ENCODE measurements at places on chromosomes 2 and 18. TPM values are rescaled to one million over a fixed set of nuclear protein-coding genes. Genes with fewer than 3 reads are reported as not detected.
A peak's percentile ranks its signal among the peaks of the same experiment; 100 is the strongest.

KATNAL2 gene
- 1.8 TPM for polyA plus RNA-seq

MERTK gene
- polyA plus RNA-seq, result 9.6 TPM

AMER3 gene
- not detected for polyA plus RNA-seq

B4GALT6 gene
- polyA plus RNA-seq, result 0.87 TPM

CPLX4 gene
- polyA plus RNA-seq, result not detected

MARCHF4 gene
- polyA plus RNA-seq, result not detected

DYSF gene
- 13.8 TPM for polyA plus RNA-seq

PECR gene
- 9.3 TPM for polyA plus RNA-seq

ANKRD23 gene
- not detected for polyA plus RNA-seq

DNA sequence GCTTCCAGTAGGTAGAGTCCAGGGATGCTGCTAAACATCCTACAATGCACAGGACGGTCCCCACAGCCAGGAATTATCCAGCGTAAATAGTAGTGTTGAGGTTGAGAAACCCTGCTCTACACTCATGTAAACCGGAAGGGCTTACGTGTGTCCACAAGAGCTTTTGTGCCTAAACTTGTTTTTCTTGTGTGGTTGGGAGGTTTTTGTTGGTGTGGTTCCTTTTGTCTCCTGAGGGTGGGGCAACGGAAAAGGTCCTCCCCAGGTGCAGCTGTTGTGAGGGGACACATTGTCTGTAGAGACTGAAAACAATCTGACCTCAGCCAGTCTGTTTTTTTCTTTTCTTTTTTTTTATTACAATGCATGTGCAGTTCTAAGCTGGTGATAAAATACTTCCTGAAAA, 72.7 kb upstream of the MGAT5 start:
- no peak for DNase-seq

DNA sequence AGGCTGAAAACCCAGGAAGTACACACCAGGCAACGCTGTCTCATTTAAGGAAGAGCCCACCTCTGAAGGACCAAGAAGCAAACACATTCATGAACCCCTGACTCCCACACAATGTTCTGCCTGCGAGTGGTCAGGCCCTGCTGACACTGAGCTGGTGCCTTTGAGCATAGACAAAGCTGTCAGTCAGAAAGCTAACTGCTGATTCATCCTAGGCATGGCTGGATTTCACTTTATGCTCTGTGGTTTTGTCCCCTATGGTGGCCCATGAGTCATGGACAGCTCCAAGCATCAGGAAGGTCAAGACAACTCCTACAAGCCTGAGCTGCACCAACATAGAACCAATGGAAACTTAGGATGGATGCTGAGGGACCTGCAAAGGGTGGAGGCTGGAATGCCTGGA, 78.9 kb downstream of the UXS1 start:
- DNase-seq, result no peak

DNA sequence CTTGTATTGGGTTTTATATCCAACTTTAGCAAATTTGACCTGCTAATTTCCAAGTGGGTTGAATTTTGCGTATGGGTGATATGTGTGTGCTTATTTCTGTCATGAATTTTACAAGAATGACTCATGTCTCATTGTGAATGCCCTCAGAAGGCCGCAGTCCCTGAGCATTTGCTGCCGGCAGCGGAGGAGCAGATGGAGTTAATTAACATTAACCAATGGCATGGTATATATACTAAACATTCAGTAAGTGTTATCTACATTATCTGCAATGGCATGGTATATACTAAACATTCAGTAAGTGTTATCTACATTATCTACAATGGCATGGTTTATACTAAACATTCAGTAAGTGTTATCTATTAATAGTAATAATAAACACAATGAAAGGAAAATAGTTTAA, 90.1 kb downstream of the DOK6 start:
- no peak for DNase-seq

- no peak for DNase-seq
Measured at GRCh38 chr2:108367014-108367413, 10.7 kb upstream of the SULT1C4 start.

GRCh38 chr2:134122610-134123009, 131.3 kb upstream of the MGAT5 start:
- no peak for DNase-seq

DNA sequence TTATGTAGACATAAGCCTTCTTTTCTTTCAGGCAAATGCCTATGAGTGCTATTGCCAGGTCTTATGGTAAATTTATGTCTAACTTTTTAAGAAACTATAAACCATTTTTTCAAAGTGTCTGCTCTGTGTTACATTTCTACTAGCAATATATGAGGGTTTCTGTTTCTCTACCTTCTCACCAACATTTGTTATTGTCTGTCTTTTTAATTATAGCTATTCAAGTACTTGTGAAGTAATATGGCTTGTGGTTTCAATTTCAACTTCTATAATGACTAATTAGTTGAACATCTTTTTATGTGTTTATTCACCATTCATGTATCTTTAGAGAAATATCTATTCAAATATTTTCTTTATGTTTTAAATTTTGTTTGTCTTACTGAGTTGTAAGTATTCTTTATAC, 213.1 kb upstream of the MC4R start:
- DNase-seq, result no peak

GRCh38 chr18:75923169-75923568, 495.7 kb upstream of the SMIM21 start:
- peak; percentile 88 for DNase-seq

- DNase-seq, result no peak
Measured at GRCh38 chr2:229445501-229446211, 174.6 kb upstream of the PID1 start.

DNA sequence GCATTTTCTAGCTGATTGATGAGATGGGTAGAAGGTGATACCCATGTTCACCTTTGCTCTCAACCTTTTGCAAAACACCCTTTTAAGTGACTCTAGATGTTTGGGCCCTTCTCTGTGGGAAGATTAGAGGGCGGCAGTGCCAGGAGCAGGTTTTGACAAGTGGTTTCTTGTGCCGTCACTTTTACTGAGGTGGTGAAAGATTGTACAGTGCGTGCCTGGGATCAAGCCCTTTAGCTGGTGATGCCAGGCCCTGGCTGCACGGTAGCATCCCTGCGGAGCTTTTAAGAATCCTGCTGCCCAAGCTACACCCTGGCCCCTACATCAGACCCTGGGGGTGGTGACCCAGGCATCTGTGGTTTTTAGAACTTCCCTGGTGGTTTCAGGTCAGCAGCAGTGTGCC, 29.1 kb downstream of the MTCL1 start:
- no peak for DNase-seq

DNA sequence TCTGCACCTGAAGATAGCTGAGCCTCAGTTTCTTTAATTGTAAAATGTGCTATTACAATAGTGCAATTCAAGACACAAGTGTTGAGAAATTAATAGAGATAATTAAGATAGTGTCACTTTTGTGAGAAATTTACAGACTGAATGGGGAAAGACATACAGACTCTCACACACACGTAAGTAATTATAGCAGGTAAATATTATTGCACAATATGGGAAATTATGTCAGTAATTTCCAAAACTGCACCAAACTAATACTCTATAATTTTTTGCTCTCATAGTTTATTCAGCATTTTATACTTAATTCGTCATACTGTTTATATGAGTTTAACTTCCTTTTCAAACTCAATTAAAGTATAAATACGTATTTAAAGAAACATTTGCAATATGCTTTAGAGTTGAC, 124.9 kb upstream of the GYPC start:
- no peak for DNase-seq

GRCh38 chr2:10324095-10324832, 21.6 kb downstream of the HPCAL1 start:
- no peak for DNase-seq

- DNase-seq, result no peak
Measured at GRCh38 chr2:206452750-206453149, 9.4 kb downstream of the ADAM23 start.

- no peak for DNase-seq
Measured at GRCh38 chr2:167249197-167249596, 360.9 kb downstream of the XIRP2 start.

GRCh38 chr2:27855476-27855875, 34.7 kb downstream of the RBKS start:
- DNase-seq, result no peak

DNA sequence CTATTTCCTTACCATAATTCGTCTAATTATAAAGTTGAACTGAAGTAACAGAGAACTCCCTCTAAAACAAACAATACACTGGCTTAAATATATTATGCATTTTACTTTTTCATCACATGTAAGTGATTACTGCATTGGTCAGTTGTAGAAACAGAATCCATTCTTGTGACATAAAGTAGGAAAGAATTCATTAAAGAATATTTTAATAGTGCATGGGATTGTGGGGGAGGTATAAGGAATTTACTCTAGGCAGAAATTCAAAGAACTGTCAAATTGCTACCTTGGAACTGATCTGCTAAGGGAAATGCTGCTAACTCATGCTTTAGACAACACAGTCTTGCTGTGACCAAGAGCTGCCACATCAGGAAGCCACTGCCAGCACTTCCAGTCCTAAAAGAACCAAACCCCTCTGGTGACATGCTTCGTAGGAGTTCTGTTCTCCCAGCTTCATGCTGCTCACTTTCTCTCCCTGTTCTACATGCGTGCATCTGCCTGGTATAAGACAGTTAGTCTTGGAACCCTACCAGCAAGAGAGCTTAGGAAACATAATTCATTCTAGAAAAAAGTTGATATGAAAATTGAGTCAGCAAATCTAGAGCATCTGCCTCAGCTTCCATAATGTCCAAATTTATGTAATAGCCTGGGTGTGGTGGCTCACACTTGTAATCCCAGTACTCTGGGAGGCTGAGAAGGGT, 1137.6 kb upstream of the NXPH2 start:
- DNase-seq, result no peak

- DNase-seq, result peak; percentile 96
Measured at GRCh38 chr2:74553892-74554819, at the start of the genes DOK1 and LOXL3. TSS of gene DOK1 (plus strand) at chr2:74554720. CDS start at chr2:74554755, 35 bp downstream. TSS of gene LOXL3 (minus strand) at chr2:74553942. CDS start at chr2:74552634, 1,308 bp downstream.

GRCh38 chr2:46500801-46501200, 21.4 kb downstream of the TMEM247 start:
- DNase-seq, result no peak

Data from aorta (tissue), 5 donors.